GM04503 (cell line): ENCODE measurements at places on chromosomes 7 and 10.
A peak's percentile ranks its signal among the peaks of the same experiment; 100 is the strongest.

GRCh38 chr7:17448479-17449423 is 150.3 kb downstream of the AHR start:
- no peak for DNase-seq

DNA sequence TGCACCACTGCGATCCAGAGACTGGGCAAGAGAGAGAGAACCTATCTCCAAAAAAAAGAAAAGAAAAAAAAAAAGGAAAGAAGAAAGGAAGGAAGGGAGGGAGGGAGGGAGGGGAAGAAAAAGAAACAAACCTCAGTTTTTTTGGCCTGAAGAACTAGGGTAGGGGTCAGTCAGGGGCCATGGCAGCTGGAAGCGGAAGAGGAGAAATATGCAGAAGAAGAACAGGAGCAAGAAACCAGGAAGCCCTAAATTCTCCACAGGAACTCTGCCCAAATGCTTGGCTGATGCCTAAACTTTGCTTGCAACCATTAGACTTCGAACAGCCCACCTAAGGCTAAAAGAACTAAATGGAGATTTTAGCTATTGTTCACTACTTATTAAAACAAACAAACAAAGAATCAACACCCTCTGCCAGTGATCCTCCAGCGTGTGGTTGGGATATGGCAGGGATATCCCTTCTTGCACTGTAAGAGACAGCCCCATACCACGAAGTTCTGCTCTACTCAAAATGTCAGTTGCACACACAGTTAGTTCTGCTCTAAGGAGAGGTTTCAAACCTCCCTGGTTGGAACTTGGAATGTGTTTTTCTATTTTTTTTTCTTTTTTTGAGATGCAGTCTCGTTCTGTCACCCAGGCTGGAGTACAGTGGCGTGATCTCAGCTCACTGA is 139.5 kb downstream of the FAM107B start:
- DNase-seq, result no peak

GRCh38 chr7:121402701-121403100 is 6.6 kb upstream of the FAM3C start:
- DNase-seq, result no peak

- DNase-seq, result no peak
These were observed 65.2 kb downstream of the DIP2C start for GRCh38 chr10:624312-624604.

DNA sequence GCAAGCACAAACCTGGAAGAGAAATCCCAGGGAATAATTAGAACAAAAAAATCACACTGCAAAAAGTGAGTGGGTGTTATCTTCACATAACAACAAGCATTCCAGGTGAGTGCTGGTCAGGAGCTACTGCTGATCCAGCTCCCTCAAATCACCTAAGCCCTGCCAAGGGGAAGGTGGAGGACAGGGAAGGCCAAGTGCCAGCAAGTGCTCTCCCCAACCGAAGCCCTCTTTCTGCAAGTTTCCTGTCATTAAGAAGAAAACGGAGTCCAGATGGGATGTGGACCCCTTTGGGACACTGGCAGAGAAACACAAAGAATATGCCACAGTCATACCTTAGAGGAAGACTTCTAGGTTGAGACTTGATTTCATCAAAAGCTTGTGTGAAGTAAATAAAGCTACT is 933.0 kb upstream of the ZNF722 start:
- DNase-seq, result no peak

DNA sequence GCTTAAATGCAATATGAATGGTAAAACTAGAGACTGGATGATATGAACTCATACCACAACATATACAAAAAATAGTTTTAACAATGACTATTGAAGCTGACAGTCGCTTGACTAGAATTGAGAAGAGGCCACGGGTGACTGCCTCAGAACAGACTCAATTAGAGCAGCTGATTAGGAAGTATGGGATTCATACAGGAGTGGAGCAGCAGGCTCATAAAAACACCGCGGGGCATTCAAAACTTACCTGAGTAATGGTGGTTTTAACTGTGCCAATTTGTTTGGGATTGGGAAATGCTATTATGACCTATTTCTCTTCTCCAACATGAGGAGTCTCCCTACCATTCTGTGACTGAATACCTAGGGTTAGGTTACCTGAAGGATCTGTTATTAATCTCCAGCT is 2.1 kb downstream of the CADPS2 start:
- DNase-seq, result no peak

GRCh38 chr10:42953684-42954674 is 122.9 kb upstream of the RET start:
- DNase-seq, result no peak

GRCh38 chr7:112223310-112223709 is 16.8 kb downstream of the ZNF277 start:
- no peak for DNase-seq

DNA sequence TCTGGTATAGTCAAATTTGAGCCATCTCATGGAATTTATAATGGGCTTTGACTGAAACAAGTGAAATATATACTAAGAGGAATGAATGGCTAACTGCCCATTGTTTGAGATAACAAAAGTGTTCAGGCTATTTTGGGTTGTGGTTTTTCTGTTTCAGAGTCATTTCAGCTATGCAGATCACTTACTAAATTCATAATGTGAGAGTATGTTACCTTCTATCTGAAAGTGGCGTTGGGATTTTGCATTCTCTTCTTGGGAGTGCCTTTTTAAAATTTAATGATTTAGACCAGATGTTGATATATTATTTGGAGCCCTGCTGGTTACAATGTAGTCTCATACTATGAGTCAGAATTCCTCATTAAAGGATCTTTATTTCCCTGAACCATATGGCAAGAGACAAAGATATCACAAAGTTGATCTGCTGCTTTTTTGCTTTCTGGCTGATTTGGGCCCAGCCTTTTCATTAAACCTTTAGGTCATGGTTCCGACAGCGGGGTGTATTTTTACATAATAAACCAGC is 10.4 kb downstream of the VCL start:
- DNase-seq, result peak; percentile 90

- DNase-seq, result no peak
These were observed 533.0 kb downstream of the PTPRN2 start for GRCh38 chr7:158054611-158055010.

- DNase-seq, result no peak
These were observed 7.4 kb downstream of the ELFN1 start for GRCh38 chr7:1677206-1678080.

DNA sequence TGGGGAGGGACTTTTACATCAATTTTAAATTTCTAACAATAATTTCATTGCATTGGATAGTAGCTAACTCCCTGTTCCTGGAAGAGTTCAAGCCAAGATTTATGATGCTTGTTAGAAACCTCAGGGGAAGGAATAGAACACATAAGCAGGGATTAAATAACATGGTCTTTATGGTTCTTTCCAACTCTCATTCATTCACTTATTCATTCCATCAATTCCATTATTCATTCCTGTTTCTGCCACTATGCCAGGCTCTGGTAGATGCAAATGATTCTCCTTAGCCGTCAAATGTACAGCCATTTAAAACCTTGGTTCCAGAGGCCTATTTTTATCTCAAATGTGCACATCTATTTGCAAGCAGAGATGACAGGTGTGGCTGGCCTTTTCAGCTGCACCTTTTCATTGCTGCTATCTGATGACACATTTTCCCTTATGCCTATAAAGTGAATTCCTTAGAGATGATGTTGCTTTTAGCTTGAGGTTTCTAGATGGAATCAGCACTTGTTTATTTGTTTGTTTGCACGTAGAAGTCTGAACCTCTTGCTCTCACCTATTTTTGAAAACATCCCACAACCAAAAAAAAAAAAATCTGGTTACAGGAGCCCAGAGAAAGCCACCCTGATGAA is 205.7 kb upstream of the IGFBP3 start:
- no peak for DNase-seq

- no peak for DNase-seq
These were observed 45.0 kb upstream of the CSTF2T start for GRCh38 chr10:51744235-51745000.

GRCh38 chr7:116986611-116987565 is 33.6 kb downstream of the ST7 start:
- DNase-seq, result no peak

GRCh38 chr10:80602881-80603280 is 65.2 kb downstream of the SH2D4B start:
- no peak for DNase-seq

DNA sequence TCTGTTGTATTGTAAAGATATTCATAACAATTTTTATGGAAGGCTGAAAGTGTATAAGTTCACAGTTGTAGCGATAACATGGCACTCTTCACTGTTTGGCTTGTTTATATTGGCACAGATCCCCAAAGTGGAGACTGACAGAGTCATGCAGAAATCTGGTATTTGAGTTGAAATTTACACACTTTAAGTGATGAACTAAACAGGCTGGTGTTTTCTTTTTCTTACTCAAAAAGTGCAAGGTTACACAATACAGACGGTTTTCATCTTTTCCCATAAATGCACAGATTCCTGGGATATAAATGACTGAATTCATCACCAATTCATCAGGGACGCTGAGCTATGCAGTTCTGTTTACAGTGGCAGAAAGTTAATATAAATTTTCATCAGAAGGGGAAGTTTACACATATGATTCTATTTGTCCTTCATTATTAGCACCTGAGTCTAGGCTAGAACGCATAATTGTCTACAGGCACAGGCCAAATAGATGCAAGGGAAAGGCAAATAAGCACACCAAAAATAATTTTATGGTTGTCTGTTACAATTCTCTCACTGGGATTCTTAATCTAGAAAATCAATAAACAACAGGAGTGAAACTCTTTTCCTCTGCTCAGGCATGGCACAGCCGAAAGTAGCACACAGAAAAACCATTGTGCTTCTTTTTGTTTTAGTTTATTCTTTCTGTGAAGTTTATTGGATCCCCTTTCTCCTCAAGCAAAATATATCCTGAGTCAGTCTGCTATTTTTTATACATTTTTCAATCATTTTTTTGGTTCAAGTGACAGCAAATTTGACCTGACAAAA is 88.0 kb downstream of the FOXP2 start:
- DNase-seq, result no peak

DNA sequence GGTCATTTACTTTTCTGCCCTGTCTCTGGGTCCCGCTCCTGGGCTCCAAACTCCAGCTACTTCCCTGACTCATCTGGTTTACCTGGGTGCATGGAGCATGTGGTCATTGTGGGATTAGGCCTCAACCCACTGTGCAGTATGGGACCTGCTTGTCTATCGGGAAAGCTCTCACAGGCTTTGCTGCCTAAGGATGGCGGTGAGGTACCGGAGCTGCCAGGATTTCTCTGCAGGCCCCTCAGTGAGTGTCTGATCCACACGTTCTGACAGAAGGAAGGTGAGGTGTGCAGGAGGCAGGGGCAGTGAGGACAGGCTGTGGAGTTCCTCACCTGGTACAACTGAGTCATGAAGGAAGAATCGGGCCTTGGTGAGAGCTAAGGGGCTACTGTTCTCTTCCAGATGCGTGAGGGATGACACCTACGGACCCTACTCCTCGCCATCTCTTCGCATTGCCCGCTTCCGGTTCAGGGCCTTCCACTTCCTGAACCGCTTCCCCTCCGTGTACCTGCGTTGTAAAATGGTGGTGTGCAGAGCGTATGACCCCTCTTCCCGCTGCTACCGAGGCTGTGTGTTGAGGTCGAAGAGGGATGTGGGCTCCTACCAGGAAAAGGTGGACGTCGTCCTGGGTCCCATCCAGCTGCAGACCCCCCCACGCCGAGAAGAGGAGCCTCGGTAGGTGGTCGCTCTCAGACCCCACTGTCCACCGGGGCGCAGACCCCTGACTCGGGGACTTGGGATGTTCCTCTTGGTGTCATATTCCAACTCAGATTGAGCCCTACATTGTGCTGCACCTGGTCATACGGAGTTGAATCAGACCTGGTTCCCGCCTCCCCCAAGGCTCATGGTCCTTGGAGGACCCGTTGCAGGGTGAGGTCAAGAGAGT is 56.7 kb downstream of the C10orf120 start:
- no peak for DNase-seq

- no peak for DNase-seq
These were observed 537.9 kb downstream of the PLXDC2 start for GRCh38 chr10:20354166-20354565.

DNA sequence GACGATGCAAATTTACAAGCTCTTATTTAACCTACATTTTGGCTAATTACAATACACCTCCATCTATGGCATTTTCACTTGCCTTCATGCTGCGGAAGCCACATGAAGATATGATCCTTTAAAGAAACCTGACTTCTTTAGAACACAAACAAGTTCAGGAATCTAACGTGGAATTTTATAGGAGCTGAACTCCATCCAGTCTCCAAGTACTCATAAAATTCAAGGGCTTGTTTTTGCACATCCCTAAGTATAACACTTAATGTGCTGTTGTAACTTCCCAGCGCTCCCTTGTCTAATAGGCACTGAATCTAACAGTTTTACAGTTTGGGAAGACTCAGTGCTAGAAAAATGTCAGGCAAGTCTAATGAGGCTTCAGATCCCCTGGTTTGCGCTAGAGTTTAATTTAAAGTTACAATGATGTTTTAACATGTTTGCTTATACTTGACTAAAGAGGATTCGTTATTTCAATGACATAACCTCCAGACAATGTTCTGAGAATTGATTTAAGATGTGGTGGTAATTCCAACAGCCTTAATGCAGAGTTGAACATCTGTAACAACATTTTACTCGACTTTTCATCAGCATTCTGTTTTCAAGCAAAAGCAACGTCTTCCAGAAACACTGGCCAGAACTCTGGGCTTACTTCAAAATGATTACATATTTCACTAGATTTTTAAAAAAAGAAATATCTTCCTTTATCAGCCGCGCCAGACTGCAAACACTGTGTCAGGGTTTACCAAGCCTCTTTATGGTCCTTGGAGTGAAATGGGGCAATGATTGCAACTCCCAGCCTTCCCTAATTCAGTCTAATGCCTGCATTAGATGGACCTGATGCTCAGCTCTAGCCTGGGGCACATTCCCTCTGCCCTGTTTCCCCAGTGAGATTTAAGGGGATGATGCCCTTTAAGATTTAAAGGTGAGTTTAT is 664.3 kb downstream of the KCNMA1 start:
- DNase-seq, result peak; percentile 37

DNA sequence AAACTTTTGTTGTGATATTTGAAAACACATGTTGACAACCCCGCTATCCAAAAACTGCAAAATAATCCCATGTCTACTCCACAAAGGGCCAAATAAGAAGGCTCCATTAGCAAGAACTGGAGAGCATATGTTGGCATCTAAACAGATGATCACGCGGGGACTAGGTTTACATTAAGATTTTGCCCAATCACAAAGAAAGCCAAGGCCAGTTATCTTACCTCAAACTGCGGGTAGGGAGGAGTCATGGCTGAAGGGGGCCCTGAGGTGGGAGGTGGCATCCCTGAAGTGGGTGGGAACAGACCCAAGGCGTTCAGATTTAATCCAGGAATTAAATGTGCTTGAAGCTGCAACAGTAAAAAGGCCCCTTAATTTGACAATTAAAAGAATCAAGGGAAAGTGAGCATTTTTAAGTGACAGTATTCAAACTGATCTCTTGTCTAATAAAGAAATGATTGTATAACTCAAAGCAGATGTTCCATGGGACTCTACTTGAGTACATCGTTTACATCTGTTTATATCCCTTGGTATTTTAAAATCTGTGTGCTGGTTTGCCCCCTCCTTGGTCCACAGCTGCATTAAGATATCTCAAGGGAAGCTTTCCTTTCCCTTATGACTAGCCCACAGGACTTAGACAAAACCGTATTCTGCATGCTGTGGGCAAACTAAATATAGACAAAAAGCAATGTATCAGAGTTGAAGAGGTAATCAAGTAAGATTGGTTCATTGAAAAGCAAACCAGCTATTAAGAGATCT is 42.9 kb downstream of the MALSU1 start:
- DNase-seq, result no peak
